Activated naive CD4-positive, alpha-beta T cell (primary cell): ENCODE measurements at places on chromosomes 11 and 22.

DNA sequence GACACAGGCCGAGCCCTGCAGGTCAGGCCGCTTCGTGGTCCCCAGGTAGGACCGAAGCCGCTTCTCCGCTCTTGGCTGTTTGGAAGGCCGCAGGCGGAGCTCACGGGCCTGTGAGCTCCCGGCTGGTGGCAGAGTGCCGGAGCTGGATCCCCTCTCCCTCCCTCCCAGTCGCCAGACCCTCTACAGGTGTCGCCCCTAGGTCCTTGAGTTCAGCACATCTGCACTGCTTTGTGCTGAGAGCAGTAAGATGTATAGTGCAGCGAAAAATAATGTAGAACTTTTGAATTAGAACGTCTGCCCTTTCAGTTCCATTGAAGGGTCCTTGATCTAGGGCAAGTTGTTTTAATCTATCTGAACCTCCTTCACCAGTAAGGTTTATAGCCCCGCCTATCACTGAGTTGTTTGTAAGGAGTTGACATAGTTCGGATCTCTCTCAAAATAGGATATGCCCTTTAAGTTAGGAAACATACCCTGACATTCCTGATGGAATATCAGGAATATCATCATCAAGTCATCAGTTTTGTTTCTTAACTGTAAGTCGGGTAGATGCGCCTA lies 419 bp downstream of the ANKRD49 start:
- no peak for DNase-seq

- DNase-seq: no peak
Measured at GRCh38 chr11:100932474-100933100, 197.0 kb downstream of the PGR start.

GRCh38 chr11:122690801-122691548 lies 35.5 kb downstream of the UBASH3B start:
- DNase-seq: no peak

DNA sequence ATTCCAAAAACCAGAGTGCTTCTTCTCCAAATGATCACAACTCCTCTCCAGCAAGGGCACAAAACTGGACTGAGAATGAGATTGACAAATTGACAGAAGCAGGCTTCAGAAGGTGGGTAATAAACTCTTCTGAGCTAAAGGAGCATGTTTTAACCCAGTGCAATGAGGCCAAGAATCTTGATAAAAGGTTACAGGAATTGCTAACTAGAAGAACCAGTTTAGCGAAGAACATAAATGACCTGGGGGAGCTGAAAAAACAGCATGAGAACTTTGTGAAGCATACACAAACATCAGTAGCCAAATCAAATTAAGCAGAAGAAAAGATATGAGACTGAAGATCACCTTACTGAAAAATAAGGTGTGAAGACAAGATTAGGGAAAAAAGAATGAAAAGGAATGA lies 15.5 kb downstream of the OR52M1 start:
- no peak for DNase-seq

DNA sequence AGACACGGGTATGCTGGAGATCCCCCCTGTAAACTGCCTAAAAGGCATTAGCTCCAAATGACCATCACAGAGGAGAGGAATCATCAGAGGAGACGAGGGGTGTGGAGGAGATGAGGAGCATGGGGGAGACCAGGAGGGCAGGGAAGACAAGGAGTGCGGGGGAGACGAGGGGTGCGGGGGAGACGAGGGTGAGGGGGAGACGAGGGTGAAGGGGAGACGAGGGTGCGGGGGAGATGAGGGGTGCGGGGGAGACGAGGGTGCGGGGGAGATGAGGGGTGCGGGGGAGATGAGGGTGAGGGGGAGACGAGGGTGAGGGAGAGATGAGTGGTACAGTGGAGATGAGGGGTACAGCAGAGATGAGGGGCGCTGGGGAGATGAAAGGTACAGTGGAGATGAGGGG lies 17.5 kb upstream of the GAL start:
- DNase-seq: no peak

GRCh38 chr11:102305352-102306047 lies 11.8 kb upstream of the BIRC3 start:
- DNase-seq: no peak

GRCh38 chr22:38419121-38419857 lies 35.7 kb downstream of the KCNJ4 start:
- DNase-seq: no peak

DNA sequence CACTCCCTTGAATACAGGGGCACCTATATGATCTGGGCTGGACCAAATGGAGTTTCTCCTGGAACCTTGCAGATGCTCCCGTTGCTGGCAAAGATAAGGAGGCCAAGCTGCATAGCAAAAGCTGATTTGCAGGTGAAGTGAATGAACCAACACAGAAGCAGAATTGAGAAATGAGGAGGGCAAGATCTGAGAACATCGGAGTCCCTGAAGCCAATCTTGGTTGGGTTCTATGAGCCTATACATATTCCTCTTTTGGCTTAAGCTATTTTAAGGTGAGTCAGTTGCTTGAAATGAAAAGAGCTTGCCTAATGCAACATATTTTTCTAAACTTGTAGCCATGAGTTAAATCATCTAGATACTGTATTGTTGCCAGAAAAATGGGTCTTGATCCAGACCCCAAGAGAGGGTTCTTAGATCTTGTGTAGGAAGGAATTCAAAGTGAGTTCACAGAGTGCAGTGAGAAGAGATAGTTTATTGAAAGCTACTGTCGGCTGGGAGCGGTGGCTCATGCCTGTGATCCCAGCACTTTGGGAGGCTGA lies 23.5 kb downstream of the WEE1 start:
- no peak for DNase-seq

- no peak for DNase-seq
Measured at GRCh38 chr22:42425989-42426355, 6.2 kb downstream of the NFAM1 start.

- no peak for DNase-seq
Measured at GRCh38 chr22:37771081-37771480, 36.7 kb upstream of the GCAT start.

- no peak for DNase-seq
Measured at GRCh38 chr11:45715418-45715817, 50.0 kb upstream of the CHST1 start.

GRCh38 chr22:44409211-44409973 lies 88.6 kb downstream of the RTL6 start:
- DNase-seq: no peak

- DNase-seq: no peak
Measured at GRCh38 chr11:86638673-86639072, 33.7 kb downstream of the ME3 start.

DNA sequence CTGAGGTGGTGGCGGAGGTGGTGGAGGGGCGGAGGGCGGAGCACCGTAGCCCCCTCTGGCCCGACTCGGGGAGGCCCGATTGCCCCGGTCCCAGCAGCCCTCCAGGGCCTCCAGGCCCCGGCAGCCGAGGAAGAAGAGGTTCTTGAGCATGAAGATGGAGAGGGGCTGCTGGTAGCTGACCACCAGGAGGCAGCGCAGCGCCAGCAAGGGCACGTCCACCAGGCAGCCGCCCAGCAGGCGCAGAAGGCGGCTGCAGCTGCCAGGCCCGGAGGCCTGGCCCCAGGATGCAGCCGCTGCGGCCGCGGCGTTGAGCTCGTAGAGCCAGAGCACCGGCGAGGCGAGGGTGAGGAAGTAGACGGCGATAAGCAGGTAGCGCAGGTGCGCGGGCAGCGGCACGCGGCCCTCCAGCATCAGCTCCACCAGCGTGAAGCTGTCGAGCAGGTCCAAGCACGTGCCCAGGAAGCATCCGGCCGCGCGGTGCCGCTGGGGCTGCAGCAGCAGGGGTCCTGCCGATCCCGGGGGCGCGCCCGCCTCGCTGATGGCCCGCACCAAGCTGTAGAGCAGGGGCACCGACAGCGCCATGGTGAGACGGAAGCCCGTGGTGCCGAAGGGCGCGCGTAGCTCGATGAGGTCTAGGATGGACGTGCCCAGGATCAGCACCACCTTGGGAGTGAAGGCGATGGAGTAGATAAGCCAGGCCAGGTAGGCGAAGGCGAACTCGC lies 1.5 kb downstream of the TMEM121B start:
- DNase-seq: no peak

DNA sequence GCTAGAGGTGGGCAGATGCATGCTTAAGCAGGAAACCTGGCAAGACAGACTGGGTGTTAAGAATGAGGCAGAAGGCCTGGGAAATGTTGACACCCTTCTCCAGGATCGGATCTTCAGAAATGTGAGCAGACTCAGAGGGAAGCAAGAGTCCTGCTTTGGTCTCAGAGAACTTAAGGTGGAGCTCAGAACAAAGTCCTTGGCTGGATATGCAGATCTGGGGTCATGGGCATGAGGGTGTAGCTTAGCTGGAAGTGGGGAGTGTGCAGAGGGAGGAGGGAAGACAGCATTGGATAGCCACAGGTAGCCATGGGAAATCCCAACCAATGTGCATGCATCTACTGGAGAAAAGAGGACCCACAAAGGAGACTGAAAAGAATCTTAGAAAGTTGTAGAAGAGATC lies 58.6 kb upstream of the CDON start:
- no peak for DNase-seq

- no peak for DNase-seq
Measured at GRCh38 chr11:36251823-36252222, 37.4 kb downstream of the COMMD9 start.

DNA sequence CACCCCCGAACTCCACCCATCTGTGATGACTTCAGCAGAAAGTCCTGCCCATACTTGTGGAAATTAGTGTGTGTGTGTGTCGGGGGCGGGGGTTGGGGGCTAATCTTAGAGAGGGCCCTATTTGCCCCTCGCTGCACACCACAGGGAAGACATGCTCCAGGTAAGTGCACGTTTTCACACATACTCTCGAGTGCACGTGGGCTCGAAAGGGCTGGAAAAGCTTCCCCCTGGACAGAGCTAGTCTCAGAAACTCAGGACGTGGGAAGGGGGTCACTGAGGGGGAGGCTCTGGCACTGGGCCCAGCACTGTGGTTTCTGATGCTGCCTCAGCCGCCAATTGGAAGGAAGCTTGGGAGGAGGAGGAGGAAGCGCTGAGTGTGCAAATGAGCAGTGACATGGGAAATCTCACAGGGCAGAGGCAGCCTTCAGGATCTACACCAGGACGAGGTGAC lies 40.7 kb upstream of the CD82 start:
- no peak for DNase-seq

DNA sequence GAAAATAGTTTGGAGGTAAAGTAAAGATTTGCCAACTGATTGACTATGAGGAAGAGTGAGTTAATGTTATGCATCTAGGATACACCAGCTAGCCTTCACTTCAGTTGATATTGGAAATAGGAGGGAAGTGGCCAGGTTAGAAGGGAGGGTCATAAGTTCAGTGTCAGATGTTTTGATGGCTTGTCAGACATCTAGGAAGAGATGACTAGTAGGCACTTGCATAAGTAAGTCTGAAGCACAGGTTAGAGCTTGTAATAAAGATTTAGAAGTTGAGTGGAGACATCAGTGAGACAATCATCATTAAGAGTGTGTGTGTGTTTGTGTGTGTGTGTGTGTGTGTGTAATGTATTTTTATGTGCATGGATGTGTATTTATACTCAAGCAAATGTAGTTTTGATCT lies 146.1 kb downstream of the OR4C45 start:
- DNase-seq: no peak

DNA sequence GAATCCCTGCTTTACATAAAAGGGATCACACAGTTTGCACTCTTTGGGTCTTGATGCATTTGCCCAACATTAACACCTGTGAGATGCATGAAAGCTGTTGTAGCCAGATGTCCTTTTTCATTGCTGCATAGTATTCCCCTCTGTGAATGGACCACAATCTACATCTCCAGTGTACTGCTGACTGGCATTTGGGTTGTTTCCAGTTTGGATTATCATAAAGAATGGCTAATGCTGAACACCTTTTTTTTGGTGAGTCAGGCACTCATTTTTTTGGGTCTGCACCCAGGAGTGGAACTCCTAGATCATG lies 58.3 kb downstream of the PHF21B start:
- DNase-seq: no peak

GRCh38 chr11:101456812-101457211 lies 127.0 kb downstream of the TRPC6 start:
- no peak for DNase-seq

DNA sequence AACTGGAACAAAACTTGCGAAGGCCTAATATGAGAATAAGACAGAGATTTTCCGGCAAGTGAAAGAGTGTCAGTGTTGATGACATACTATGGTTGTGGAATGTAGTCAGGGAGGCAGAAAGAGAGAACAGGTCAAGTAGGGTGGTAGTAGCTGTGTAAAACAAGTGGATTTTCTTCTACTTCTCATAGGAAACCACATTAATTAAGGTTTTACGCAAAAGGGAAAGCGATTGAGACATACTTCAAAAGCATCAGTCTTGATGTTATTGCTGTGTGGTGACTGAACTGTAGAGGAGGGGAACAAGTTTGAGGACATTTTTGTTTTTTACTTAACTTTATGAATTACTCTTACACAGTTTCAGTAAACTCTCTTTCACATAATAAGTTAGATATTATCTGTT lies 186.0 kb upstream of the CNTN5 start:
- DNase-seq: no peak

GRCh38 chr11:44189986-44190882 lies 94.8 kb downstream of the EXT2 start:
- no peak for DNase-seq

- DNase-seq: no peak
Measured at GRCh38 chr11:126390272-126390867, 34.9 kb downstream of the ST3GAL4 start.

DNA sequence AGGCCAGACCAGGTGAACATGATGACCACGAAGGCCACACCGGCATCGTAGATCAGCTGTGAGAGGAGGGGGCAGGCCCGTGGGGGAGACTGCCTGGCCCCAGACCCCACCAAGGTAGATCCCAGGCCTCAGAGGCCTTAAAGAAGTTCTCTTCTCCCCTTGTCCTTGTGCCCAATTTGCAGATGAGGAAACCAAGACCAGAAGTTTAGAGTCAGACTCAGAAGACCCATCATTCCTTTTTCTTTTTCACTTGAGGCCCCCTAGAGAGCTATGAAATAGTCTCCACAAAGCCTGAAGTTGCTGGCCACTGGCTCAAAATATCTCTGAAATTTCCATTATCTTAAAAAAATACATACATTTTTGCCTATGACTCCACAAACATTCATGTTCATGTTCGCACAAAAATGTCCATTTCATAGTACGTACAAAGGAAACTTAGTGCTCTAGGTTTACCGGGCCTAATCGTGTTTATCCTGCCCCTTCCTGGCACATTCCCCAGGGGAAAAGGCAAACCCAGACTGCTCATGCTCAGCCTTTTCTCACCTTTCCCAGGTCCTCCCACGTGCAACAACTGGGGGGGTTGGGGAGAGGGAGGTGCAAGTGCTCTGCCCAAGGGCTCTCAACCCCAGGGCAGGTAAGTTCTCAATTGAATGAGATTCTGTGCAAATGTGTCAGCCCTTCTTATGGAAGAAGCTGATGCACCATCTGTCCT lies 19.2 kb downstream of the SLC43A1 start:
- DNase-seq: no peak

DNA sequence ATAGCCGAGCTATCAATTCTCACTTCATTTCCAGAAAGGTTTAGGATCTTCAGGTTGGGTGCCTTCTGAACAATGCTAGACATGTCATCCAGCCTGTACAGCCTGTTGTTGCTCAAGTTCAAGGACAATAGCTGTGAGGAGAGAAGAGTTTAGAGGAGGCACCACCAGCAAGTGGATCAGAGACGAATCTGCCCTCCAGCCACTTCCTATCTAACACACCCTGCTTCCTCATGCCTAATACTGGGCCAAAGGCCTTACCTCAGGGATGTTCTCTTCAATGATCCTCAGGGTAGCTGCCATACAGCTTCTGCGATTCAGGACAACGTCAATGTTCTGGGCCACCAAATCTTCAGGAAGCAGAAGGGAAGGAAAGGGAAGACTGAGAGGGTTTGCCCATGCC lies 4.2 kb downstream of the NXF1 start:
- DNase-seq: no peak

- no peak for DNase-seq
Measured at GRCh38 chr22:37222440-37222971, 10.2 kb upstream of the SSTR3 start.

- DNase-seq: no peak
Measured at GRCh38 chr11:100574894-100575769, 112.0 kb upstream of the ARHGAP42 start.
